Fibroblast of upper back skin (primary cell): ENCODE measurements at places on chromosomes 11 and 22.

DNA sequence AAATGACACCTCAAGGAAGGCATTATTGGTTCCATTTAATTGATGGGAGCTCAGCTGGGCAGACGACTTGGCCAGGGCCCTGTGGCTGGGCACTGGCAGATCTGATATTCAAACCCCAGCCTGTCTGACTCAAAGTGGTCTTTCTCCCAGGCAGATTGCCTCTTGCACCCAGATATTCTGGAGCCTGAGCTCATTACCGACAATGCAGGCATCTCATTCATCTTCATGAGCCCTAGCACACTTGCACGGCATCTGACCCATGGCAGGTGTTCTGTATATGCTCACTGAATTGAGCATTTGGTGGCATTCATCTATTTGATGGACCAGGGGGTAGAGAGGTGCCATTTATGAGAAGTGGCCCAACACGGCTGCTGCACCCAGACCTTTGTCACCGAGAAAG is 193.1 kb downstream of the DSCAML1 start:
- DNase-seq = no peak

GRCh38 chr11:85749884-85750283 is 61.1 kb downstream of the SYTL2 start:
- no peak for DNase-seq

DNA sequence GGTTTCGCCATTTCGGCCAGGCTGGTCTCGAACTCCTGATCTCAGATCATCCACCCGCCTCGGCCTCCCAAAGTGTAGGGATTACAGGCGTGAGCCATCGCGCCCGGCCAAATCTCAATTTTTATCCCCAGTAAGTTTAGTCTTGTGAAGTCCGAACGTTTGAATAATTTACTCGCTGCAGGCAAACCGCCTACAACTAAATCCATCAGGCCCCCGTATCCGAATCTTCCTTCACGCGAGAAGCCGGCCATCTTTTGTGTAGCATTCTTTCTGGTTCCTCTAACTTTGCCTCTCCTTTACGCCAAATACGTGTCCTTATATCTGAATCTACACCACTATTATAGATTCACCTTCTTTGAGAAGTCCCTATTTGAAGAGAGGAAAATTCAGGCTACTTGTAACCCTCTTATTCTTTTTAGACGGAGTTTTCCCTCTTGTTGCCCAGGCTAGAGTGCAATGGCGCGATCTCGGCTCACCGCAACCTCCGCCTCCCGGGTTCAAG is 581 bp upstream of the EIF3L start:
- DNase-seq = peak; percentile 24

- DNase-seq = no peak
Observed at GRCh38 chr22:43563571-43563970, 151.8 kb downstream of the MPPED1 start.

DNA sequence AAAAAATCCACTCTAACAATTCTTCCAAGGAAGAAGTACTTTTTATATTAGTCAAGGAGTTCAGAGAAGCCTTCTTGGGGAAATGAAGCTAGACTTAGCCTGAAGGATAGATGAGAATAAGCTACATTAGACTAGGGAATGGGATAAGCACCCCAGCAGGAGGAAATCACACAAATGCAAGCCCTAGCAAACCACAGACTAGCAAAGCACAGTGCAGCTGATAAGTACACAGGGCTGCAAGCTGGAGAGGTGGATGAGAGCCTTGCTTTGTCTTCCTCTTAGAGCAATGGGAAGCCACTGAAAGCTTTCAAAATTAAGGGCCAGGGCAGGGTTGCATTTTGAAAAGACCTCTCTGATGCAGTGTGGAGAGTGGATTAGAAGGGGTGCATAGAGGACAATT is 946.2 kb downstream of the LRRC4C start:
- no peak for DNase-seq

- no peak for DNase-seq
Observed at GRCh38 chr11:47857892-47858543, 9.9 kb upstream of the NUP160 start.

GRCh38 chr11:266676-267439 is 11.3 kb upstream of the NLRP6 start:
- DNase-seq = no peak

GRCh38 chr11:33262011-33262645 is 4.9 kb downstream of the HIPK3 start:
- peak; percentile 25 for DNase-seq

DNA sequence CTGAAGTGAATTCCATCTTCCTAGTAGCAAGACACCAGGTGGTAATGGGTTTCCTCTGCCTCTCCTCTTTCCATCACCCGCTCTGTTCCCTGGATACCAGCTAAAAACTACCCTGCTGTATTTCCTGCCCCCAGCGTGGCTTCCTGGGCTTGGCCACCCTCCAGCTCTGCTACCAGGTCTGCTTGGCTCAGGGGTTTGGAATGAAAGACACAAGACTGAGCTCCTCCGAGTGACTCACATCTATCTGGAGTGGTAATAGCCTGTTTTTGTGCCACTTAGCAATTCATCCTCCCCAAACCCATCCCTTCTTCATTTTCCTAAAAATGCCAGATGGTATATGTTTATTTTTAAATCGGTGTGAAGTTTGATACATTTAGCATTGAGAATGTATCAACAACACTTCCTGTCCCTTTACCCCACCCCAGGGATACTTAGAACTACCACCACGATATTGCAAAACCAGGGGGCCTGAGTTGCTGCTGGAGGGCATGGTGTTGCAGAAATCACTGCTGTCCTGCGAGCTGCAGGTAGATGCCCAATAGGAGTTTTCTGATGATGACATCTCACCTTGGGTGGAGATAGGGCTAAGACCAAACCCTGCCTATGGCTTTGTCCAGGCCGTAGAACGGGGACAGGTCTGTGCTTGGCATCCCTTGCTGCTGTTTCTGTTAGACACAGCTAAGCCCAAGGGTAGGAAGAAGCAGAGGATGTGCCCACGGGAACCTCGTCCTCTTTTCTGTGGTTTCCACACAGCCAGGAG is 7.5 kb upstream of the MICAL3 start:
- DNase-seq = peak; percentile 96

DNA sequence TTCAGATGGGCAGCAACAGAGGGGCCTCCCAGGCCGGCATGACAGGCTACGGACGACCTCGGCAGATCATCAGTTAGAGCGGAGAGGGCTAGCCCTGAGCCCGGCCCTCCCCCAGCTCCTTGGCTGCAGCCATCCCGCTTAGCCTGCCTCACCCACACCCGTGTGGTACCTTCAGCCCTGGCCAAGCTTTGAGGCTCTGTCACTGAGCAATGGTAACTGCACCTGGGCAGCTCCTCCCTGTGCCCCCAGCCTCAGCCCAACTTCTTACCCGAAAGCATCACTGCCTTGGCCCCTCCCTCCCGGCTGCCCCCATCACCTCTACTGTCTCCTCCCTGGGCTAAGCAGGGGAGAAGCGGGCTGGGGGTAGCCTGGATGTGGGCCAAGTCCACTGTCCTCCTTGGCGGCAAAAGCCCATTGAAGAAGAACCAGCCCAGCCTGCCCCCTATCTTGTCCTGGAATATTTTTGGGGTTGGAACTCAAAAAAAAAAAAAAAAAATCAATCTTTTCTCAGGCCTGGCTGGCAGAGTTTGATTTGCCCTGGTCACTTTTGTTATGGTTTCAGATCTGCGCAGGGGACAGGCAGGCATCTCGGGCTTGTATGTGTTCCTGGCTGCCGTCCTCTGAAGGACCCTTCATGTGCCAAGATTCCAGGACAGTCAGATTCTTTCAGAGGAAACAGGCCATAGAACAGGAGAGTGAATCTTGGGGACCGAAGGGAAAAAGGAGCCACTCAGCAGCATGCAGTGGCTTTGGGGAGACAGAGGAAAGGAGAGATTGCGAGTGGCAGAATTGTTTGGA is 5.3 kb downstream of the TAGLN start:
- DNase-seq = peak; percentile 14

DNA sequence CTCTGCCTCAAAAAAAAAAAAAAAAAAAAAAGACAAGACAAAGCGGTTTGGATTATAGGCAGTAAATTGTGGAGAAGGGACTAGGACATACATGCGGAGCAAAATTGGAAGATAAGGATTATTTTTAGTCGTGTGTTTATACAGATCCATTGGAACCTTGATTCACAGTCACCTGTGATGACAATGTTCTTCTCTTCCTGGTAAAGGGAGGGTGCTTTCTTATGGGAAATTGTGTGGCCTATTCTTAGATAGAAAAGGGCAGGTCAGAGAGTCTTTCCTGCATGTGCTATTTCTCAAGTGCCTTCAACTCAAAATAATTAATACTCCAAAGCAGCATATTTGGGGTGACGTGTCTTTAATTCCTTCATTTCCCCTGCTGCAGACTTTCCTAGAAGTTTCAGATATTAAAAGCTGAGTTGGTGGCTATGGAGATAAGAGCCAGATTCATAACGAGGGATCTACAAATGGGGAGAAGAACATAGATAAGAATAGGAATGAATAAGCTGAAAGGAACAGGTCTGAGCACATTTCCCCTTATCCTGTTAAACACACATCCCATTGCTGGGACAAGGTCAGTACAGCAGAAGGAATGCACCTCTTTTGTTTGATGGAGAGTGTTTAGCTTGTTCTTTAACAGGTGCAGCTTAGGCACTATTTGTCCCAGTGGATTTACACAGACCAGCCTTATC is 22.5 kb downstream of the GSTT2B start:
- DNase-seq = no peak

- no peak for DNase-seq
Observed at GRCh38 chr11:11243209-11243589, 109.9 kb downstream of the CSNK2A3 start.

- DNase-seq = peak; percentile 10
Observed at GRCh38 chr22:32501836-32502752, 27.5 kb downstream of the FBXO7 start.

GRCh38 chr22:39818094-39818493 is 75.5 kb downstream of the ENTHD1 start:
- DNase-seq = peak; percentile 92

DNA sequence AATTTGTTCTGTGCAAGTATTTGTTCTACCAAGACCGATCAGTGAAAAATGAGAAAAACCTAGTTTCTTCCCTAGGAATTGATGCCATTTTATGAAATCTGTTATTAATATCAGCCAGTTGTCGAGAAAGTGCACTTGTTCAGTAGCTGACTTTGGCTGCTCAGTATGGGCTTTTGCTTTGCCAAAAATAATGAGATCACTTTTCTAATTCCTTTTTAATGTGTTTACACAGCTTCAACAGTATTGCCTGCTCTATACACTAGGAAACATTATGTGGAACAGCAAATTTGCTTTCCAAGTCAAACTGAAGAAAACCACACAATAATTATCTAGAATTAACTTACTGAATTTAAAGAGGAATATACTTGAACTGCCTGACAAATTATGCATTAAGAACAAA is 34.4 kb downstream of the SCUBE2 start:
- DNase-seq = no peak

GRCh38 chr22:28560046-28560742 is 119.4 kb downstream of the TTC28 start:
- peak; percentile 62 for DNase-seq

- no peak for DNase-seq
Observed at GRCh38 chr11:116686866-116687265, 85.9 kb downstream of the BUD13 start.

GRCh38 chr11:14641801-14642200 is 1.8 kb upstream of the PDE3B start:
- DNase-seq = no peak

DNA sequence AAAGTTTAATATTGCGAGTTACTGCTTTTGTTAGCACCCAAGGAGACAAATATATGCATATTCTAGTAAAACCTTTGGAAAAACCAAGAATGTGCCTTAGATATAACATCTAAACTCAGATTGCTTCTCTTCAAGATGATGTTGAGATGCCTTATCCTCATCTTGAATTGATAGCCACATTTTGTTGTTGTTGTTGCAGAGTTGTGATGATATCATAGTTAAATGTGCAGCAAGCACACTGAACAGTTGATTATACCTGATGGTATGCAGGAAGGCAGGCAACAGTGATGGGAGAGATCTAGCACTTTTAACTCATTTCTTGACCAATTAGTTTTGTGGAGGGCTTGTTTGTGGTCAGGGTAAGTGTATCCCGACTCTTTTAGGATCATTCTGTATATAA is 48.0 kb downstream of the KDM2A start:
- peak; percentile 13 for DNase-seq

DNA sequence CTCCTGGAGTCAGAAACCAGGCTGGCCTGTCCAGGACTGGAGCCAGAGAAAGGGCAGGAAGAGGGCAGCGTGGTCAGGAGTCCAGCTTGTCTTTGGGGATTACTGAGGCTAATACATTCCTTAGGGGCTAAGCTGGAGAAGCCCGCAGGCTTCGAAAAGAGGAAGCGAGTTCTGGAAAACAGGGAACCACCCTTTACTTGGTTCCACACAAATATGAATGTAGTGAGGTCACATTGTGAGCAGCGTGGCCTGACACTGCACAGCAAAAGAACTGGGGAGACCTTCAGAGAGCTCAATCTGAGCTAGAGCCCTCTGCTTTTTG is 132.3 kb downstream of the CEP164 start:
- DNase-seq = no peak

- DNase-seq = no peak
Observed at GRCh38 chr11:115258216-115258615, 246.0 kb downstream of the CADM1 start.

DNA sequence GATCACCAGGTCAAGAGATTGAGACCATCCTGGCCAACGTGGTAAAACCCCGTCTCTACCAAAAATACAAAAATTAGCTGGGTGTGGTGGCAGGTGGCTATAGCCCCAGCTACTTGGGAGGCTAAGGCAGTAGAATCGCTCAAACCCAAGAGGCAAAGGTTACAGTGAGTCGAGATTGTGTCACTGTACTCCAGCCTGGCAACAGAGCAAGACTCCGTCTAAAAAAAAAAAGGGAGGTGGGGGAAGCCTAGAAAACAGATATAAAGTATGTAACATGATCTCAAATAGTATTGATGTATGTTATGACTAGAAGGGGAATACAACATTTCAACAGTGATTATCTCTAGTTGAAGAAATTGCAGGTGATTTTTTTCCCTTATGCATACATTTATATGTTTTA is 61.4 kb downstream of the SLC1A2 start:
- peak; percentile 64 for DNase-seq

DNA sequence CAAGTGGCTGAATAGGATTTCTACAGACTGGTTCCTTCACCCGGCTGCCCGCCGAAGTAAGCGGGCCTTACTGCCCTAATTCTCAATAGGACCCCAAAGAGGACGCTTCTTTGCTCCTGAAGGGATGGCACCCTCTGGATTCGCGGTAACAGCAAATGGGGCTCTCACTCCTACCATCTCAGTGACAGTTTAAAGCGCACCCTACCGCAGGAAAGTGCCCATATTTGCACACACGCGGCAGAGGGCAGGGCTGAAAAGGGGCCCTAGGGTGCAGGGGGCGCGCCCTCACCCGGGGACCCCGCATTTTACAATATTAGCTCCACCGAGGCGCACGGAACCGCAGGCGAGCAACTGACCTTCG is 985 bp upstream of the UPB1 start:
- DNase-seq = no peak

DNA sequence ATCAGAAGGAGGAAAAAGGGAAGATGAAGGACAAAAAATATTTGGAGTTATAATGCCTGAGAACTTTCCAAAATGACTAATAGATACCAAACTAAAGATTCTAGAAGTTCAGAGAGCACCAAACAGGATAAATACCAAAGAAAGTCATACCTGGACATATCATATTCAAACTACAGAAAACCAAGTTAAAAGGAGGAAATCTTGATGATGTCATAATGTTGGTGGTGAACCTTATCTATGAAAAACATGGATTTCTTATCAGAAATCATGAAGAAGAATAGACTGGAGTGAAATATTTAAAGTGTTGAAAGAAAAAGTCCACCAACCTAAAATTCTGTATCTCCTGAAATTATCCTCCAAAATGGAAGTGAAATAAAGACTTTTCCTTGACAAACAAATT is 389.2 kb downstream of the JRKL start:
- DNase-seq = no peak
